ENCODE measurements at places on chromosomes 12 and 14.

DNA sequence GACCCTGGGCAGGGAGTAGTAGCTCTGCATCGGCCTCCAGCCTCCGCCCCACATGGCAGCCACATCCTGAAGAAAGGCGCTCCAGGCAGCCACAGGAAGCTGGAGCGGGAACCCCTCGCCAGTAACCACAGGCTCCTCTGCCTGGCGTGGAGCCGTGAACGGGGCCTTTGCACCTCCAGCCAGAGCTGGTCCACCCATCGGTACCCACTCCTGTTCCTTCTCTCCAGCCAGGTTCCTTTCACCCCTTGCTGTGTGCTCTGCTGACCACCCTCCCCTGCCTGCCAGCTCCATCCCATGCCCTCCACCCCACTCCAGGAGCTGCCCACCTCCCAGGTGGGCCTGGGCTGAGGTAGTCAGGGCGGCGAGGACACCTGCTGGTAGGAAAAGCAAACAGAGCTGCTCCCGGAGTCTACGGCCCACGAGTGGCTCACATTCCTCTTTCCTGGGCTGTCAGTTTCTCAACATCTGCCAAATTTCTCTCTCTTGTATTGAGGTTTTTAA is 2.7 kb downstream of the TGFB3 start:
- no peak for DNase-seq

DNA sequence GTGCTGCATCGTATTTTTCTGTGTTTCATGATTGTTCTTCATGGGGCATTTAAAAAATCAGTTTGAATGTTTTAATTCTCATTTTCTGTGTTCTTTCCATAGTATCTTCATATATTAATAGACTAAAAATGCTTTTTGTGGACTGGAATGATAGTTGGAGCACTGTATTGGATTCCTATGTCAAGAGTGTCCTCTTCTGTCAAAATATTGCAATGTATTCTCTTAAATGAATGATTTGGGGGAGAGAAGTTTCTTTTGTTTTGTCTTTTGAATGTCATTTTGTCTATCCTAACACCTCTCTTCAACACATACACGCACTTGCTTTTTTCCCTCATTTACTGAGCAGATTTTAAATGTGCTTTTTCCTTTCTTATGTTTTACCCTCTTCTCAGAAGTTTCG is 4.7 kb upstream of the EIF2S3B start:
- DNase-seq = no peak

DNA sequence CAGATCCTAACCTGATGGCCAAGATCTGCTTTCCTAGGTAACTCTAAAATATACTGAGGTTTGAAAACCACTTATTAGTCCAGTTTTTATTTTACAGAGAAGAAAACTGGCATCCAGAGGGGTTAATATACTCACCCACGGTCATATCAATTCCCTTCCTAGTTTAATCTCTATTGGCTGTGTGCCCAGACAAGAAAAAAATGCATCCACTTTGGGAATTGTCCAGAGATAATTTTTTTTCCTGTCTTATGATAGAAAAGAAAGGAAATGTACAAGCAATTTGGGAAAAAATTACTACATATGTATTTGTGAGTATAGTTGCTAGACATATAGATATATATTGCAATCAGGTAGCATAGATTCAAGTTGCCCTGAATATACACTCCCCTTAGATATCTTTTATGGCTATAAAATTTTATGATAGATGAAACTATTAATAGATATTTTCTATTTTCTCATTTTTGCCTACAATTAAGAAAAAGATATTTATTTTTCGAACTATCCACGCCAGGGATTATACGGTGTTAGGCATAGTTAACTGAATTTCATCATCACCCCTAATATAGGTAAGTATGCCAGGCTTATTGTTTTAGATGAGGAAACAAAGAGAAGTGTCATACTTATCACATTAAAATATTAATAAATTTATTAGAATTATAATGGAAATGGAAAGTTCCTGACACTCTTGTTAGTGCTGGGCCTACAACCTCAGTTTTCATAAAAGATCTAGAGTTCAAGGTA is 100.5 kb upstream of the SLC38A2 start:
- DNase-seq = no peak

- DNase-seq = no peak
Observed at GRCh38 chr14:69572030-69572840, 2.4 kb downstream of the CCDC177 start.

Data from activated CD4-positive, alpha-beta T cell treated with anti-CD3 and anti-CD28 coated beads, Interleukin-2, amount 50 U/mL, for 24 hours (primary cell).